ENCODE measurements at places on chromosomes 16 and 17.

DNA sequence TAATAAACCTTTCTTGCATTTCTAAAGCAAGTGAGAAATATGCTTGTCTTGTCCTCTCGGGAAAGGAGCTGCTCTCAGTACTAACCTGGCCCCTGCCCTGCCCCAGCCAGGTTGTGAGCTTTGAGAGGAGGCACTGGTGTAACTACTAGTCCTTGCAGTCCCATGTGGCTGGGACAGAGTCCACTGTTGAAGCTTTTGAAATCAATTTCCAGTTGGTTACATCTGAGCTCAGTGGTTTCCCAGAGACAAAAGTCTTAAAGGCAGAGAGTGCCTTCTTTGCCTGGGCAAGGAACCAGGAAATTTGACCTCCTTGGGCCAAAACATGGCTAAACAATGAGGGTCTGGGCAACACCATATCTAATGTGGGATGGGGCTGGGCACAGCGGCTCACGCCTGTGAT lies 48.7 kb downstream of the GSG1L start:
- DNase-seq = no peak

- no peak for DNase-seq
Observed at GRCh38 chr16:67726106-67727034, 7.3 kb upstream of the GFOD2 start.

- DNase-seq = no peak
Observed at GRCh38 chr16:79206889-79207288, 393.6 kb downstream of the MAF start.

GRCh38 chr17:14471052-14471451 lies 170.2 kb downstream of the HS3ST3B1 start:
- no peak for DNase-seq

DNA sequence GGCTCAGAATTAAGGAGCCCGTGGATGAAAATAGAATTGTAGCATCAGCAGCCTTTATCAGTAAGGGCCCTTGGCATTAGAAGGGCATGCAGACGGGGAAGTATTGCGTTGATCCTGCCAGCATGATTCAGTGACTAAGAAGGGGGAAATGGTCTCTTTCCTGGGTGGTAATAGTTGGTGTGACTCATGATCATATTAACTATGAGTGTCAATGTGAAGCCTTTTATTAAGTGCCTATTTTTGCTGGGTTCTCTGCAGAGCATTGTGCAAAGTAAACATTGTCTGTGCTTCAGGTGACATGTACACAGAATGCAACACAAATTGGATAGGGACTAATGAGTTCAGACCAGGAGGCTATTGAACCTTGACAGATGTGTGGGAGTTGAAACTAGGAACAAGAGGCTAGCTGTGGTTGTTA lies 24.5 kb downstream of the RCVRN start:
- DNase-seq = no peak

DNA sequence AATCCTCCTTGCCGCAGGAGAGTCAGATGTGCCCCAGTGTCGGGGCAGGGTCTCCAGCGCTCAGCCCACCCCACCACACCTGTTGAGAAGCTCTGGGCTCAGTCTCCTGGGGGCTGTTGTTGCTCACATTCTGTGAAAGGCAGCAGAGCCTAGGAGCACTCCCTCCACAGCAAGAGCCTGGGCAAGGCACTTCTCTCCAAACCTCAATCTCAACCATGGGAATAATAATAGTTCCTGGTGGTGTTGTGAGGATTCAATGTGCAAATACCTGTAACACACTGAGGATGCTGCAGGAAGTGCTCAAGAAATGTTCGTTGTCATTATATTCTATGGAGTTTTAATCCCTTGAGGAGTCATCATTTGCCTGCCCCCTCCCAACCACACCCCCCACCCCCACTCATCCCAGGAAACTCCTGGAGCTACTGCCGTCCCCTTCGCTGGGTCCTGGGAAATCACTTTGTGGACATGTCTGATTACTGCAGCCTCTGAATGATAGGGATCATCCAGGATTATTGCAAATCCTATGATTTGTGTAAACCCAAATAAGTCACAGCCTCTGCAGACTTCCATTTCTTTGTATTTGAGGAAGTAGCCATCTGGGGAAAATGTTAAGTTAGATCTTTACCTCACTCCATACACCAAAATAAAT lies 61.5 kb downstream of the CCT6B start:
- no peak for DNase-seq

GRCh38 chr16:1626327-1626726 lies 14.2 kb downstream of the CRAMP1 start:
- no peak for DNase-seq

DNA sequence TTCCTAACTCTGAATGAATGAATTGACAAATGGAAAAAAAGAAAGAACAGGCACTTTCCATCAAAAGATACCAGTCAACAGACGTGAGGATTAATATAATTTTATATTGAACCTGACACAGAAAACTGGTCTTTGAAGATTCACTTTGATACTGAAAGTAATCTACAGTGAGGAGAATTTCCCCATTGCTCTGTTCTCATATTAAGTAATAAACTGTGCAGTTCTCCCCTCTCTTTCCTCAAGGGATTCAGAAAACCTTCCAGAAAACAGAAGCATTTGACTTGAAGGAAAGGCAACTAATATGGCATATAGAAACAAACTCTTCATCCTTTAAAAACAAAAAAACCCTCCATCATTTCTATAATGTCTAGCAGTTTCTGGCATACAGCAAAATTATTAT lies 2.2 kb downstream of the TEX2 start:
- no peak for DNase-seq

- DNase-seq = no peak
Observed at GRCh38 chr17:82599674-82600661, 48.3 kb downstream of the WDR45B start.

DNA sequence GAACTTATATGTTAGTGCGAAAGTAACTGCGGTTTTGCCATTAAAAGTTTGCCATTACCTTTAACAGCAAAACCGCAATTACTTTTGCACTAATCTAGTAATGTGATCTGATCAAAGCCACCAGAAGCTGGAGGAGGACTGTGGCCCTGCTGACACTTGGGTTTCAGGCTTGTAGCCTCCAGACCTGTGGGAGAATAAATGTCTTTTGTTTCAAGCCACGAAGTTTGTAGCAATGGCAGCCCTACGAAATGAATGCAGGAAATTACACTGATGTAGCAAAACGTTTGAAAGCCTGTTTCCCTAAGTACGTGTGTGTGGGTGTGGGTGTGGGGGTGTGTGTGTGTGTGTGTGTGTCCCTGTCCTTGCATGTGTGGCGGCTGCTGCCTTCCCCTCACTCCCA lies 66.6 kb downstream of the WSB1 start:
- no peak for DNase-seq

GRCh38 chr17:4258867-4259266 lies 4.9 kb downstream of the ANKFY1 start:
- DNase-seq = no peak

DNA sequence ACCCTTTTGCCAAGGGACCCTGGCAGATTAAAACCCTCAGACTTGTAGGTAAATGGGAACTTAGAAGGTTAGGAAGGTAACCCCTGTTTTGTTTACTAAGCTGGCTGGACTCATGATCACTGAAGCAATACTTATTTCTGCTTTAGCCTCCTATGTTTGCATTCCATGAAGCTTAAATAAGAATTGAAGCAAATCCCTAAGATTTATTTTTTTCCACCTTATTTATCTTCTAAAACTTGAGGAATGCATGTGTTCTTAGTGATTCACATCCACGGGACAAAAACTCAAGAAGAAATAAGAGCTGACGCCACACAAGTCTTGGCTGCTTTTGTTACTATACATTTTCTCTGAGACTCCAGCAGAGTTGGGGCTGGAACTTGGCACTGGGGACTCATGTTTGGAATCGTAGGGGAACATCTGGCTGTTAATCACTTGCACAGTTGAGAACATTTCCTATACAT lies 35.5 kb downstream of the CLUAP1 start:
- DNase-seq = no peak

DNA sequence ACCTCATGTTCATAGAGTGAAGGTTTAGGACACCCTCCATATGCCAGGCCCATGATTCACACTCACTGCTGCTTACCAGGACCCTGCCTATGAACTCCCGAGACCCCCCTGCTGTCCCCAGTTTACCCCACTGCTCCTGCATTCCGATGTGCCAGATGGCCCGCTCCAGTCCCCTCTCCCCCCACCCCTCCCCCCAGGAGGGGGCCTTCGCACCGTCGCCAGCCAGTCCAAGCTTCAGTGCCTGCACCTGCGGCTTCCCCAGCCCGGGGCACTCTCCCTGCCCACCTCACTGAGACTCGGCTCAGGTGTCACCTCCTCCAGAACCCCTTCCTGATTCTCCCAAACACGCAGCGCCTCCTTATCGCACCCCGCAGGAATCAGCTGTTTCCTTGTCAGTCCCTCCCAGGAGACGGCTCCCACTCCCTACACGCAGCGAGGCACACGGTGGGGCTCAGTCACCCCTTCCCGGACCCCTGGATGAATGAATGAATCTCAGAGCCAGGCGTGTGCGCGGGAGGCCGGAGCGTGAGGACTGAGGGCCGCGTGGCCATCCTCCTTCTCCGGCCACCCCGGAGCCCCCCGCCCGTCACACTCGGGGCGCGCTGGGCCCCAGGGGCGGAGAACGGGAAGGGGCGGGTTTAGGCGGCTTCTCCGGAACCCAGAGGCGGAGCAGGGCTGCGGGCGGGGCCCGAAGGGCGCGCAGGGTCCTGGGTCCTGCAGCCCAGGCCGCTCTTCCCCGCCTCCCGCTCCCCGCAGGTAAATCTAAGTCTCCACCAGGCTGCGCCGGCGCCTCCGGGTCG lies 1.6 kb downstream of the MYO1C start:
- DNase-seq = no peak

- DNase-seq = no peak
Observed at GRCh38 chr17:43028221-43028861, 3.3 kb downstream of the RND2 start.

DNA sequence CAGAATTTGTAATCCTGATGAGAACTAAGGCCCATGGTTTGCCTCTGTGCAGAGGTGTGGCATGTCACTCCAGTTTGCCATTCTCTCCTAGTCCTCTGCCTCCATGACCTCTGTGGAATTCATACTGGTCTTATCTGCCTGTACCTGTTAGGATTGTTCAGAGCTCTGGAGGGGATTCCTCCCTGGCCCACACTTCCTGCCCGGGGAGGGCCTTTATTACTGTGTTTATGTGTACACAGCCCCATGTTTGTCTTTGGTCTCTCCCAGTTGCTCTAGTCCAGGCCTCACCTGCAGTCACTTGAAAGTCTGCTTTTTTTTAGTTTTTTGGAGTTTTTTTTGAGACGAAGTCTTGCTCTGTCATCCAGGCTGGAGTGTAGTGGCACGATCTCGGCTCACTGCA lies 36.4 kb downstream of the RHBDL3 start:
- DNase-seq = no peak

DNA sequence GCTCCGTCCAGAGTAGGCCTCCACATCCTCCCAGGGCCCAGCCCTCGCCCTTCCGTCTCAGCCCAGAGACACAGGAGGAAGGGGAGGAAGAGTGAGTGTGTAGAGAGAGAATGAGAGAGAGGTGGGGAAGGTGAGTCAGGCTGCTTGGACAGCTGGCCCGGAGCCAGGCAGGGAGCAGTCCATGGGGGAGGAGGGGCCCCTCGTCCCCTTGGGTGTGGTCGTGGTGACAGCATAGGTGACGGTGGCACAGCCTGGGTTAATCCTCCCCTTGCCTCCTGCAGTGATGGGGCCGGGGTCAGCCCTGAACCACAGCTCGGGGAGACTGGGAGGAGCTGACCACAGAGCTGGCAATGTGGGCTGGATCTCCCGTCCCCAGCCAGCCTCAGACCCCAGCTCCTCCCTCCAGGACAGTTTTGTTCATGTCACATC lies 36.5 kb downstream of the FA2H start:
- DNase-seq = no peak

DNA sequence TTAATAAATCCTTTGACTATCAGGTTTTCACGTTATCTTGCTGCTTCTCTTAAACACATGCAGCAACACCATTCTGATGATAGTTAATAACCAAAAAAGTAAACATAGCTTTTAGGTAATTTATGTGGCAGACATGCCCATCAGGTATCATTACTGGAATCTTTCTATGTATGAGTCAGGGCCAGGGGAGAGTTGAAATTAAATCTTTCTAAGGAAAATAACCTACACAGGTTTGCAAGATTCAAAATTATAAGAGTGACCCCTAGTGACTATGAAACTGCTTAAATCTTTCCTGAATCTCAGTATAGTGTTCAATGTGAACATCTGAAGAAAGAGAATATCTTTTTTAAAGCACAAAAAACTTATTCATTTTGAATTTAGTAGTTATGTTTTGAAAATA lies 666.6 kb downstream of the CDH11 start:
- DNase-seq = no peak

- no peak for DNase-seq
Observed at GRCh38 chr17:77376795-77377709, 236.3 kb downstream of the SEC14L1 start.

DNA sequence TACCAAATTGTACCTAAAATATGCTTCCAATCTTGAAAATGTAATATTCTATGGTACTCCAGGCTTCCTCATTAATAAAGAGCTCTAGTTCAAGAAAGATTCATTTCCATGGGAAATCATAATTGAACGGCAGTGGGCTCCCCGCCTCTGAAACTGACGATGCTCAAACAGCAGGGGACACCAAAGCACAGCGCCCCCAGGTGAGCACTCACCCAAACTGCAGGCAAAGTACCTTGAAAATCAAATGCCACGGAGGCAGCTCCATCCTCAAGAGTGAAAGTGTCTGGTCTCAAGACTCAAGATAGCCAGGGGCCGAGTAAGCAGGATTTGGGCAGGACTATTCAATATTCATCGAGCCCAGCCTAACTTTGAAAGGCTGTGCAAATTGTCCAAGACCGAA lies 217.4 kb upstream of the TNRC6C start:
- DNase-seq = no peak

GRCh38 chr16:58448890-58449289 lies 51.1 kb upstream of the NDRG4 start:
- no peak for DNase-seq

DNA sequence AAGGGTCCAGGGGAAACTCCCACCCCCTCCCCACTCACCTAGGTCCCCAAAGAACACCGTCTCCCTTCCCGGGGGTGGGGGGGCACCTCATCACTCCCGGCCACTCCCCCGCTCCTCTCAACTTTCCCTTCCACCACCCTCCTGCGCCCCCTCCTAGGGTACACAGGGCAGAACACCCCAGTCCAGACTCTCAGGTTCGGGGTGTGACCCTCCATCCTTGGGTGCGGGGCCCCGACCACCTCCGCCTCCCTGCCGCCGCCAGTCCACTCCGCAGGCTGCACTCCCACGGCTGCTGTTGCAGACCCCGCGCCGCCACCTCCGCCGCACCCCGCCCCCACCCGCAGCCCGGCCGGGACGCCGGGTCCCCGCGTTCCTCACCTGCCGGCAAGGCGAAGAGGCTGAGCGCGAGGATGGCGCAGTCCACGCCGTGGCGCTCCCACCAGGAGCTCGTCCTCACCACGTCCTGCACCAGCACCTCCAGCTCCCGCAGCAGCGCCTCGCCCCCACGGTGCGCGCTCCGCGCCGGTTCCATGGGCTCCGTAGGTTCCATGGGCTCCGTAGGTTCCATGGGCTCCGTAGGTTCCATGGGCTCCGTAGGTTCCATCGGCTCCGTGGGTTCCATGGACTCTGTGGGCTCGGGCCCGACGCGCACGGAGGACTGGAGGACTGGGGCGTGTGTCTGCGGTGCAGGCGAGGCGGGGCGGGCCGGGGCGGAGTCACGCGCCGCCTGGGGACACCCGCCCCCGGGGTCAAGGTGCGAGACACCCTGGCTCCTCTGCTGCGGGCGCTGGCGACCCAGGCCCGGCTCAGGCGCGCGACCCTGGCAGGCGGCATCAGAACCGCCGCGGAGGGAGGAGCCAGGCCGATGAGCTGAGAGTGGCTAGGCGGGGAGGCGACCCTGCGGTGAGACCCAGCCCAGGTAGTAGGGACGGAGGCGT lies at the start of gene FADS6:
FADS6 (minus strand) TSS at position 660 of the 938 bp plus-strand sequence; CDS start at position 622, 38 bp downstream.
- DNase-seq = no peak

- DNase-seq = peak; percentile 32
Observed at GRCh38 chr17:48791128-48792032, 25.6 kb downstream of the TTLL6 start.
